Peyer's patch (tissue), 4 donors: ENCODE measurements at places on chromosomes 2 and 18. TPM values are rescaled to one million over a fixed set of nuclear protein-coding genes. Genes with fewer than 3 reads are reported as not detected.

The ALKAL2 gene
- 1.6 TPM for total RNA-seq

The C18orf54 gene
- 1.2 TPM for total RNA-seq

The RPL37A gene
- total RNA-seq = 1,381 TPM

The ZNF142 gene
- total RNA-seq = 21.4 TPM

The ASB18 gene
- total RNA-seq = not detected

The CHRNG gene
- not detected for total RNA-seq

The SCN1A gene
- not detected for total RNA-seq

The ERICH2 gene
- not detected for total RNA-seq

GRCh38 chr2:12304564-12305171, 412.1 kb upstream of the TRIB2 start:
- DNase-seq = no peak

- no peak for DNase-seq
These were observed at the start of gene AKAIN1 for GRCh38 chr18:5197032-5197434. TSS of gene AKAIN1 (minus strand) at chr18:5197257. CDS start at chr18:5197053, 204 bp downstream.

DNA sequence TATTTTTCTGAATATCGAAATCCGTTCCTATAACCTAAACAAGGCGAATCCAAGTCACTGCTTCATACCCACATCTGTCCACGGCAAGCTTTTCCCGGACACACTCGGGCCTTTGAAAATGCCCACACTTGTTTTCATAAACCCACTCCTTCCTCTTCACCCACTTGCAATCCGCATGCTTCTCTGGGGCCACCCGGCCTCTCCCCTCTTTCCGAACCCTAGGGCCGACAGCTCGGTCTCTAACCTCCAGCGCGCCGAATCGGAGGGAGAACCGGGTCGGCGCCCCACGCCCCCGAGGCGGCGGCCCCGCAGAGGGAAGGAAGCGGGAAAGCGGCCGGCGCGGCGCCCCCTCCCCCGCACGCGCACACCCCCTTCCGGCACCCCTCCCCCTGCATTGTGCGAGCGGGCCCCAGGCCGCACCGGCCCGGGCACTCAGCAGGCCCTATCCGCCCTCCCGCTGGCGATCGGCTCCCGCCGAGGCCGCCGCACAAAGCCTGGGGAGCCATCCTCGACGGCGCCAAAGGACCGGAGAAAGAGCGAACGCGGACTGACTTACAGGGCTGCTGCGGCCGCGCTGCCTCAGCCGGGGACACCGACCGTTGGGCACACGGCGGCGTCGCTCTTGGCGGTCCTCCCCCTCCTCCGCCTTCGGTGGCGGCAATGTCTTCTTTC, 467 bp downstream of the PUM2 start:
- DNase-seq = peak; percentile 76

- no peak for DNase-seq
These were observed 43.7 kb upstream of the FZD5 start for GRCh38 chr2:207813221-207813916.

GRCh38 chr2:134341476-134341875, 87.6 kb downstream of the MGAT5 start:
- no peak for DNase-seq

DNA sequence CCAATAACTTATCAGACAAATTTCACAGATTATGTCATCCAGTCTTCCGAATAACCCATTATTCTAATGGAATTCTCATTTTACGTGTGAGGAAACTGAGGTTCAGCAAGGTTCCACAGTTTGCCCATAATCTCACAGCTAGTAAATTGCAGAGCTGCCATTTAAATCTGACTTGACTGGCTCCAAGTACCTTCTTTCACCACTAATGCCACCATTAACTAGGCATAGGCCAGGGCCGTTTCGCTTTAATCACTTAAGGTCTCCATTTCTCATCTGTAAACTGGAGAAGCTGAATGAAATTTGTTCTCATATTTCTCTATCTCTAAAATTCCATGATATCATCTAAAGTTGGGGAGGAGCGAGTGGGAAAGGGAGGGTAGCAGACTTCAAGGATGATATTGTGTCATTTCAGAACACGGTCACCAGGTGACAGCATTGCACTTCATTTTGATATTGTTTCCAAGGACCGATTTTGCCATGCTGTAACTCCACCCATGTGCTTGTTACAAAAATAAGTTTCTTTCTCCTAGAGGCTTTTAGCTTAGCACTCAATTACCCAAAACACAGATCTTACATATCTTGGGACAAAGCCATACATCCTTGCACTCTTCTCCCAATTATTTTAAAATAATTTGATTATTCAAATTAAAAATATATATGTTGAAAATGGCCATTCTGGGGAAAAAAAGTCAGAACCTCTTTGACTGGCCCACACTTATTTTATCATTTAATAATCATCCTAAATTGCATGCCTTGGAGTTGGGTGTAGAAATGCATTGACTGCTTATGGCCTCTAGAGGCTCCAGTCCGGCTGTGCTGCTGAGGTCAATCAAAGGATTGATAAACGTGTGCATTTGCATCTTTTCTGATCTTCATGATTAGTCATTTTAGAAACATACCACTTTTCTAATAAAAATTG, 123.8 kb downstream of the AKAIN1 start:
- DNase-seq = no peak

GRCh38 chr2:124652099-124652498, 627.0 kb downstream of the CNTNAP5 start:
- DNase-seq = no peak

- no peak for DNase-seq
These were observed 61.8 kb downstream of the ATP8B1 start for GRCh38 chr18:57741273-57741672.

DNA sequence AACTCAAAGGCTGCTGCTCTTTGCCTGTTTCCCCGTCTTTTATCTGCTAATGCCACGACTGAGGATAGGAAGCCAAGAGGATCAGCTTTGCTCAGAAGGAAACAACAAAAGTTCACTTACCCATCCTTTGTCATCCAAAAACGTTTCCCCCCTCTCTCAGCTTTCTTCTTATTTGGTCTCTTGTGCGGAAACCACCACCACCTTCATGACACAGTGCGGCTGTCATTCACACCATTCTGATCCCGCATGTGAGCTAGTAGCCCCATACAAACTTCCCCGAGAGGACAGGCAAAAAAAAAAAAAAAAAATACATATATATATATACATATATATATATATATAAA, 656 bp downstream of the LRRTM4 start:
- DNase-seq = no peak

GRCh38 chr18:9906481-9906880, 7.3 kb upstream of the VAPA start:
- DNase-seq = no peak

DNA sequence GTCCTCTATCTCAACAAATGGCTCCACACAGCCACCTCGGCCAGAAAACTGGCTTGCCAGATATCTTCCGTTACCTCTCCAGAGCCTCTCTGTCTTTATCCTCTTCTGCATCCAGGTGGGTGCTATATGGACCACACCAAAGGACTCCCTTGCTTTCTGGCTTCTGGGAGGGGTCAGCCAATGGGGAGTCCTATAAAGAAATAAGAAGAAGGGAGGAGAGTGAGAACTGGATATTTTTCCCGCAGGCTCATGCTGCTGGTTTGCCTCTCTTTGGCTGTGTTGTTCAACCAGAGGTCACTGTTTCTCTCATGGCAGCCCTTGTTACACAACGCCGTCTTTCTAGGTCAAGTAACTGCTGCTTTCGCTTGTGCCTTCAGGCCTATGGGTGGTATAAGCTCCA, 72.7 kb downstream of the POLE4 start:
- no peak for DNase-seq

DNA sequence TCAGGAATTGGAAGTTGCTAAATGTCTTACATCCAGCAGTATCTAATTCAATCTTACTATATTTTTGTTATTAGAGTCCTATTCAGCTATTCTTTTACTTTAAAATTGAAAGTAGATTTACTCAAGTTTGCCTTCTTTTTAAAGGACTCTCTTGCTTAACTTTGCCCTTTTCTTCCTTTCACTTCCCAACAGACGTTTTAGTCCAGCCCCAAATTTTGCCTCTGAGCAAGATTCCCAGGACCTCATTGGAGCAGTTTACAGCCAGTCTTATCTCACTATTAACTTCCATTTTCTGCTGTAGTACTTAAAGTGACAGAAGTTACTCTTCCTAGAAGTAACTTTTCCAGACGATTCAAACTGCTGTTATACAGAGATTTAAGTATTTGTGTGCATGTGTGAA, 1.7 kb upstream of the PRKD3 start:
- no peak for DNase-seq

DNA sequence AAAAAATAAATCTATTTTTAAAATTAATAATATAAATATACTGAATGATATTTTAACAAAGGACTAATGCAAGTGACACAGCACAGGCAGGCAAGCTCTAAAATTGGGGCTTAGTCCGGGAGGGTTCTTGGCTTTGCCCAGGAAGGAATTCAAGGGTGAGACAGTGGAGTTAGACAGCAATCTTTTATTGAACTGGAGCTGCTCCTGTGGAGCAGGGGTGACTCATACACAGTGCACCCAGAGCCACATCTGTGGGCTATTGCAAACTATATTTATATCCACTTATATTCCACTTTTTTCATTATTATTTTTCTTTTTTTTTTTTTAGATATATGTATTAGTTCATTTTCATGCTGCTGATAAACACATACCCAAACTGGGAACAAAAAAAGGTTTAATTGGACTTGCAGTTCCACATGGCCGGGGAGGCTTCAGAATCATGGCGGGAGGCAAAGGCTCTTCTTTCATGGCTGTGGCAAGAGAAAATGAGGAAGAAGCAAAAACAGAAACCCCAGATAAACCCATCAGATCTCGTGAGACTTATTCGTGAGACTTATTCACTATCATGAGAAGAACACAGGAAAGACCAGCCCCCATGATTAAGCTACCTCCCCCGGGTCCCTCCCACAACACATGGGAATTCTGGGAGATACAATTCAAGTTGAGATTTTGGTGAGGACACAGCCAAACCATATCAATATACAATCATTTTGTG, 437.1 kb downstream of the BCL11A start:
- DNase-seq = no peak
